Calu3 (cell line): ENCODE measurements at places on chromosomes 11 and 22.

DNA sequence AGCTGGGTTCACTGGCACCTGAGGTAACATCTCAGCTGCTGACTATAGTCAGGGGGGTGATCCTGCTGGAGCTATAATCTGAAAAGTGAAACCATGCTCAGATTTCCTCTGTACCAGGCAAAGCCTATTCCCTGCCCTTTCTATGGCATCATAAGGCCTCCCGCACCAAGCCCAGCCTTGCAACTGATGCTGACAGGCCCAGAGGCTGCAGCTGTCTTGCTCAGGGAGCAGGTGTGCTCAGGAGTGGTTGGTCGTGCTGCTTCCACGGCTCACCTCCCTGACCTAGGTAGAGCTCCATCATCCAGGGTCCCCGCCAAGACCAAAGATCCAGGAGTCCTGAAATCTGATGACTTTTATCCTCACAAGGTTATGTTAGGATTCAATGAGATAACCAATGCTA, 121.7 kb downstream of the FEZ1 start:
- DNase-seq = no peak

GRCh38 chr11:64409278-64409677, 50.3 kb downstream of the RPS6KA4 start:
- no peak for DNase-seq

DNA sequence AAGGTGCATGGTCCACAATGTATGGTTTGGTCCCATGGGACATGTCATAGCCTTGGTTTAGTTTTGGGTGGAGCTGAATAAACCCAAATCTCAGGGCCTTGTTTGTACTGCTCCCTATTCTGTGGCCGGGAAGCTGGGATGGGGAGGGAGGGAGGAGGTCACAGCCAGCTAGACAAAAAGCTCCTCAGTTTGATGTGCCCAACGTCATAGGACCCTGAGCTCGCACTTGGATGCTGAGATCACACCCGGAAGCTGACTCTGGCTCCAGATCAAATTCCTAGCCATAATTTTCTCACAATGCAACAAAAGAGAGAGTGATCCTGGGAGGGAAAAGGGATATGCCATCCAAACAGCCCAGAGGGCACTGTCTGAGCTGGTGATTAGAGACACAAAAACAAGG, 1.5 kb downstream of the HSPB2 start:
- DNase-seq = no peak

DNA sequence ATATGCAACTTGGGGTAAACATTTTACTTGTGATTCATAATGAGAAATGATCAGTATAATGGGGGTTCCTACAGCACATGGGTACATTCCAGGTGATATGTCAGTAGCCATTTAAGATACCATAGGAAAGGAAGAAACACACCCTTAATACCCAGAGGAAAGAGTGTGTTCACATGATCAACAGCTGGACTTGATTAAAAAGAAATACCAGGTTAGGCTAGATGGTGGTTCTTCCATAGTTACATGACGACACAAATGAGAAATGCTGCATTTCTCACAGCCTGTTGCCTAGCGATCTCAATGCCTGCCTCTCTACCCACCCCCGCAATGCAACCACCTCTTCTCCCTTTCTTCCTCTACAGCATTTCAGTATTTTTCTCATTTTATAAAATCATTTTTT, 96.8 kb downstream of the TTC28 start:
- DNase-seq = no peak

GRCh38 chr11:494761-495536, 12.1 kb downstream of the RNH1 start:
- no peak for DNase-seq

- DNase-seq = no peak
Measured at GRCh38 chr11:121762820-121763219, 310.1 kb upstream of the SORL1-AS1 start.

GRCh38 chr11:46259971-46260560, 17.4 kb upstream of the CREB3L1 start:
- no peak for DNase-seq

DNA sequence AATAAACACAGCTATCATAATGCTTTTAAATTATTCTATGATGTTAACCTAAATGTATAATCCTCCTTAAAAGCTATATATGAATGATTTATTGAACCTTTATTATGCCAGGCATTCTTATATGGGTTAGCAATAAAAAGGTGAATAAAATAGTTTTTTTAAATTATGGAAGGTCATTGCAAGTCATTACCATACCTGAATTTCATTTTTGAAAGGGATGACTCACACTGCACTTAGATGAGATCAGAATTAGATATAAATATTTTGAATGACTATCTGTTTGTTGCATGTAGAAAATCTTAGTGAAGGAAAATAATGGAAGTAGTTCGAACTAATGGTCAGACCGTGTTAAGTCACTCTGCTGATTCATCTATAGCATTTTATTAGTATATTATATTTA, 822.3 kb downstream of the LUZP2 start:
- no peak for DNase-seq

DNA sequence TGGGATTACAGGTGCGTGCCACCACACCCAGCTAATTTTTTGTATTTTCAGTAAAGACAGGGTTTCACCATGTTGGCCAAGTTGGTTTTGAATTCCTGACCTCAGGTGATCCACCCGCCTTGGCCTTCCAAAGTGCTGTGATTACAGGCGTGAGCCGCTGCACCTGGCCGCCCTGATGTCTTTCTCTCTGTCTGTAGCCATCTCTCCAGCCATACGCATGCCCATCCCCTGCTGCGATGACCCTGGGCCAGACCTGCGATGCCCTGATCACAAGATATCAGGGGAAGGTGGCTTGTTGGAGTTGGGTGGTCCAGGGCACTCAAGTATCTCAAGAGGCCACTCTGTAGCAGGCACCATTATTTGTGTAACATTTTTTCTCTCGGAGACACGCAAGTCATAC, 54.4 kb upstream of the RBFOX2 start:
- no peak for DNase-seq

DNA sequence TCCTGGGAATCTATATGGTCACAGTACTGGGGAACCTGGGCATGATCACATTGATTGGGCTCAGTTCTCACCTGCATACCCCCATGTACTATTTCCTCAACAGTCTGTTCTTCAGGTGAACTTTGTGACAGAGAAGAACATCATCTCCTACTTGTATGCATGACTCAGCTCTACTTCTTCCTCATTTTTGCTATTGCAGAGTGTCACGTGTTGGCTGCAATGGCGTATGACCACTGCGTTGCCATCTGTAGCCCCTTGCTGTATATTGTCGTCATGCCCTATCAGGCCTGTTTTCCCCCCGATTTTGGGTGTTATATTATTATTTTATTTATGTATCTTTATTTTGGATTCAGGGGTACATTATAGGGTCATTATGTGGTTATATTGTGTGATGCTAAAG, 2.4 kb upstream of the OR8G1 start:
- DNase-seq = no peak

DNA sequence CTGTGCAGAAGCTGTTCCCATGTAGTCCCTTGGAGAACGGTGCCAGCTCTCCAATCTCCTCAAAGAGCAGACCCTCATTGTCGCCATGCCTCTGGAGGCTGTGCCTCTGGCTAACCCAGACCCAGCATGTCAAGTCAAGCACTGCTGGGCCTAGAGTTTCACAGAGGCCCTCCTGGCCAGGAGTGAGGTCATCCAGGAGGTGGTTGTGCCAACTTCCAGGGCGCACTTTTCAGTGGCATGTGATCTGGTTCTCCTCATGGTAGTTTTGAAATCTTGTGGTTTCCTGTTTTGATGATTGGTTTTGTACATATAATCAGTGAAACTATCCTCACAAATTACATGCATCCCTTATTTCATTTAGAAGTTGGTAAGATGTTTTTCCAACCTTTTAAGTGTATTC, 78.9 kb downstream of the PPFIBP2 start:
- DNase-seq = no peak

- DNase-seq = no peak
Measured at GRCh38 chr11:111095327-111095726, 150.2 kb upstream of the POU2AF2 start.

- DNase-seq = no peak
Measured at GRCh38 chr11:93196816-93197379, 893 bp downstream of the SLC36A4 start.

DNA sequence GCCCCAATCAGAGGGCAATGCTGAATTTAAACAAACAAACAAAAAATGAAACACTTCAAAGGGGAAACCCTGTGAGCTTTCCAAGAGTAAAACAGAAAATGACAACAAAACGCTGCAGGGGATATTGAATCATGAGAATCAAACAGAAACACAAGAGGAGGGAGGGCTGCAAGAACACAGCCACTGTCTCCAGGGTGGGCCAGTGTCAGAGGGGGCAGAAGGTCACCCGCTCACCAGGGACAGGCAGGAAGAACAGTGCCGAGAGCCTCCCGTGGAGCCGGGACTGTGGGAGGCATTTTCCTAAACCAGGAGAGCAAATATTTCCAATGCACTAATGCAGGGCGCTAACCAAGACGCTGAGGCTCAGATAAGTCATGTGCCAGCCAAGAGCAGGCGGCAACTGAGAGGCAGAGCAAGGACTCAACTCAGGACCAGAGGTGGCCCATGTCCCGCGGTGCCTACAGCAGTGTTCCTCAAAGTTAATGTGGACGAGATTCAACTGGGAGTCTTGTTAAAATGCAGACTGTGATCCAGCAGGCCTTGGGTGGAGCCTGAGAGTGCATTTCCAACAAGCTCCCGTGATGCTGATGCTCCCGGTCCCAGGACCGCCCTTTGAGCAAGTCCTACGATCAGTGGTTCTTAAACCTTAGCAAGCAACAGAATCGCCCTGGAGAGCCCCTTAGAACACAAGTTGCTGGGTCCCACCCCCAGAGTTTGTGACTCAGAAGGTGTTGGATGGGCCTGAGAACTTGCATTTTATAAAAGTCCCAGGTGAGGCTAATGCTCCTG, 197.2 kb downstream of the TENM4 start:
- no peak for DNase-seq

DNA sequence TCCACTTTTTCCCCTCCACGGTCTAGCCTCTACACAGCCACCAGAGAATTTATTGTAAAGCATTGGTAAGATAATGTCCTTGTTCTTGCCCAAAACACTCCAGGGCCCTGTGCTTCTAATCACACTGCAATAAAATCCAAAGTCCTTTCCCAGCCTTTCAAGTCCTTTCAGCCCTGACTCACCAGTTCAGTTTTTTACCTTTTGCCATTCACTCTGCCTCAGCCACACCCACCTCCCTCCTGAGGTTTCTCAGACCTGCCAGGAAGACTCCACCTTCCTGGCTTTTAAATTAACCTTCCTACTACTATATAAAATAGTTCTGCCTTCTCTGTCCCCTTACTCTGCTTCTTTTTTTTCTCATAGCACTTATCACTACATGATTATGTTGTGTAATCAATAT, 91.0 kb upstream of the ARHGAP32 start:
- DNase-seq = peak; percentile 59

DNA sequence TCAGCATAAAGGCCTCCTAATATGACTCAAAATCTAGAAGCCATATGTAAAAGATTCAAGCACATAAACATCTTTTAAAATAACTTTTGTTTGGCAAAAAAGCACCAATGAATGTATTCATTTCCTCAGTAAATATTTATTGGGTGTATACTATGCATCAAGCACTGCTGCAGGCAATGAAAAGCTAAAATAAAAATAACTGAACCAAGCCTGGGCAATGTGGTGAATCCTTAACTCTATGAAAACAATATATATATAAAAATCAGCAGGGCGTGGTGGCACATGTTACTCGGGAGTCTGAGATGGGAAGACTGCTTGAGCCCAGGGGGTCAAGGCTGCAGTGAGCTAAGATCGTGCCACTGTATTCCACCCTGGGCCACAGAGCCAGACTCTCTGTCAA, 27.8 kb downstream of the PIK3C2A start:
- DNase-seq = no peak

- DNase-seq = no peak
Measured at GRCh38 chr22:31537019-31537535, 40.7 kb downstream of the SFI1 start.

- DNase-seq = peak; percentile 10
Measured at GRCh38 chr11:14583252-14584034, 60.2 kb upstream of the PDE3B start.

DNA sequence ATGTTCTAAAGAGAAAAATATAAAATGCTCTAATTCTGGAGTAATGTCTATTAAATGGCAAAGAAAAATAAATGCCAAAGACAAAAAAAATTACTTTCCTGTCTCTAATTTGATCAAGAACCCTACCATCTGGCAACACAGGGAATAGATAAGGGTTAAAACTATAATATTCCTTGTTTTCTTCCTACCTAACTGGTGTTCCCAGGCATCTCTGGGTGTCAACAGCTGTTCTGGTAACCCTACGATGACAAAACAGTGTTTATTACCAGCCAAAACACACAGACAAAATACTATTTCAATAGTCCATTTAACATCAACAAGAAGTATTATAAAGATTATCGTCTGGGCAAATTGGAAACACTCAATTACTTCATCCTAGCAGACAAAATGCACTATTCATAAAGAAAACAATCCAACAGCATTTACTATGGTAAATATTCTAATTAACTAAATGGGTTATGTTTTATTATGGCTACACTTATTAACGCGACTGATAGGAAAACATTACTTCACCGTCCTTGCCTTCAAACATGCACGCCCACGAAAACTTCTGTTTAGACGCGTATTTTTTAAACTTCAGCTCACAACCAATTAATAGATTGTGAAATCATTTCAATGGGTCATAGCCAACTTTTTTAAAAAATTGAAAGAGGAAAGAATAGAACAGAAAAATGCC, 50.6 kb downstream of the LGR4 start:
- DNase-seq = no peak

- no peak for DNase-seq
Measured at GRCh38 chr22:48238284-48238915, 1476.0 kb downstream of the TBC1D22A start.

DNA sequence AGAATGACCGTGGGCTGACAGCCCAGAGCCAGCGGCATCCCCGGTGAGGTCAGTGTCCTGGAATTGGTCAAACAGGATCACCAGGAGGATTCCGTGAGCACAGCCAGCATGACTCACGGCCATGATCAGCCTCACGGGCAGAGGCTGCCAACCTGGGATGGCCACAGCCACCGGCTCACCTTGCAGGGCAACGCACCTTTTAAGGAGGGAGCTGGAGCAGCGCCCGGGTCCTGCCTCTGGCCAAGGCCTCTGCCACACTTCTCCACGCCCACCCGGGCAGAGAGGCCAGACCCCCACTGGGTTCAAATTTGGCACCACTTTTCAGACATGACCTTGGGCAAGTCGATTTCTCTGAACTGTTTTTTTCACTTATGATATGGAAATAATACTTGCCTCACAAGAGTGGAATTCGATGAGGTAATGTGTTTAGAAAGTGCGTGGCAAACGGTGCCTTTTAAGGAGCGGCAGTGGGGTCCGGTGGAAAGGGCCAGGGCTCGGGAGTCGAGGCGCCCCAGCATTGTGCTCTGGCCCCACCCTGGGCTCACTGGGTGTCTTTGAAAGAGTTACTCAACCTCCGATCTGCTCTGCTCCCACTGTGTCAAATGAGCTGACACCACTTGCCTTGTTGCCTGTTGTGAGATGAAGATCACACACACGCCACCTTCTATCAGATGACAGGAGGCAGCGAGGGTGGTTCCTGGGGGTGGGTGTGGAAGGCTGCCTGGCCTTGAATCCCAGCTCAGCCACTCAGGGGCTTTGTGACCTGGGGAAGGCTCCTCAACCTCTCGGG, 16.0 kb downstream of the TXN2 start:
- DNase-seq = peak; percentile 94

GRCh38 chr11:420911-421321, 6.1 kb upstream of the SIGIRR start:
- no peak for DNase-seq
